ENCODE measurements at places on chromosomes 3 and 15.
A peak's percentile ranks its signal among the peaks of the same experiment; 100 is the strongest.

DNA sequence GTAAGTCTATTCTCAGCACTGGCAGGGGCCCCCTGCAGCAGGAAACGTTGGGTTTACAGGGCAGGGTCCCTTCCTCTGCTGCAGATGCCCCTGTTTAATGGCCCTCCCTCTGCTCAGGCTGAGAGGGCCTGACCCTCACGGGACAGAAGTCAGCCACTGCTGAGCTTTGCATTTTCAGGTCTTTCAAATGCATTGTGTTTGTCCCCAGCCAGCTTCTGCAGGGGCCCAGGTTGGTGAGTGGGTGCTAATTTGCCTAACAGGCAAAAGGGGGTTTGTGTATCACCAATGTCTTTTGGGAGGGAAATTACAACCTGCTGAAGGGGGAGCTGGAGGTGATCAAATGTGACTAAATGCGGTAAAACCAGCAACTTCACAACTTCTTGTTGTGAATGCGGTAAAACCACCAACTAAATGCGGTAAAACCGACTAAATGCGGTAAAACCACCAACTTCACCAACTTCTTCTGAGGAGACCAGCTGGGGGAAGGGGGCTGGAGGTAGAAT is 44.8 kb upstream of the UBE2E1 start:
- DNase-seq: no peak

DNA sequence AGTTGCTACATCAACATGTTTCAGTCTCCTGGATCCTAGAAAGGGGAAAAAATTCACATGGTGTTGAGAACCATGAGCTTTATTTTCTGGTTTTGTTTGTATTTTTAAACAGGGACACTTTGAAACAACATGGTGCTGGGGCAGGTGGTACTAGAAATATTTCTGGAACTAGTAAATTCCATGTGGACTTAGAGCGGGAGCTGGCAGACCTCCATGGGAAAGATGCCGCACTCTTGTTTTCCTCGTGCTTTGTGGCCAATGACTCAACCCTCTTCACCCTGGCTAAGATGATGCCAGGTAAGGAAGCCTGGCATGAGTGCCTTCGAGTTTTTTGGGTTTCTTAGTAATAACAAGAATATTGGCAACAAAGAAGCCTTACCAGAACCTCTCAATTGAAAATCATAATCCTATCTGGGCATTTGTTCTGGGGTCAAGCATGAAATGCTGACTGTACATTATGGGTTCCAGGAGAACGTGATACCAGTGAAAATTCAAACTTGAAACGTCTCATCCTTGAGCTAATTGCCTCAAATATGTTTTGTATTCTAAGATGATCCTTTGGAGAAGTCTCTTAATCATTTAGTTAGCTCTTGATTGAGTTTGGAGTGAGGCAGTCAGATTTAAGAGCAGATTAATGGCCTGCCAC is 7.9 kb downstream of the ALAS1 start:
- DNase-seq: no peak

GRCh38 chr3:31793821-31794220 is 187.2 kb downstream of the OSBPL10 start:
- no peak for DNase-seq

- no peak for DNase-seq
Measured at GRCh38 chr3:123809597-123809996, 74.5 kb downstream of the MYLK start.

GRCh38 chr3:154936196-154936595 is 143.9 kb upstream of the MME start:
- no peak for DNase-seq

DNA sequence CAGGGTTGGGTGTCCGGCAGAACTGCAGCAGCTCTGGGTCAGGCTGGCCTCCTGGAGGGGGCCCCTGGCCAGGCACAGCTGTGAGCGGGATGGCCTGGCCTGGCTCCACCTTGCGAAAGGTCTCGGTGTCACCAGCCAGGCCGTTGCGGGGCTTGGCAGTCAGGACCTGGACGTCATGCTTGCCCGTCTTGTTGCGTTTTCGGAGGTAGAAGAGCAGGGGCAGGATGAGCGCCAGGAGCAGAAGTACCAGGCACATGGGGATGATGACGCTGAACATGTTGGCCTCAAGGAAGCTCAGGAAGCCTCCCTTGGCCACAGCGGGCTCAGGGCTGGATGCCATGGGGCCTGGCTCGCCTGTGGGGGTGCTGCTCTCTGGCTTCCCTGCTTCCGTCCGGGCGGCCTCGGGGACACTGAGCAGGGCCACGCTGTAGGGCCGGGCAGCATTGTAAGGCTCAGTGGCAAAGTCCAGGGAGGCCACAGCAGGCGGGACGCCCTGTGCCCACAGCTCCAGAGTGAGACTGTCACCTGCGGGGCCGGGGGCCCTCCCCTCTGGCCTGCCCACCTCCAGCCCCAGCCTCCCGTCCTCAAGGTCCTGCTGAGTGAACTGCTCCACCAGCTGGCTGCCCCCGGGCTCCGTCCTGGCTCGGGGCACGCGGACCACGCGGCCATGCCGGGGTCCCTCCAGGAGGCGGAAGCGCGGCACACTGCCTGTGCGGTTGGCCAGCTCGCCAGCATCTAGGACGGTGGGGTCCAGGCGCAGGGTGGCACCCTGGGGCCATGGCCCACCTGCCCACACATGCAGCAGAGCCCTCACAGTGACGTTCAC is 28.1 kb downstream of the SNX33 start:
- DNase-seq: no peak

DNA sequence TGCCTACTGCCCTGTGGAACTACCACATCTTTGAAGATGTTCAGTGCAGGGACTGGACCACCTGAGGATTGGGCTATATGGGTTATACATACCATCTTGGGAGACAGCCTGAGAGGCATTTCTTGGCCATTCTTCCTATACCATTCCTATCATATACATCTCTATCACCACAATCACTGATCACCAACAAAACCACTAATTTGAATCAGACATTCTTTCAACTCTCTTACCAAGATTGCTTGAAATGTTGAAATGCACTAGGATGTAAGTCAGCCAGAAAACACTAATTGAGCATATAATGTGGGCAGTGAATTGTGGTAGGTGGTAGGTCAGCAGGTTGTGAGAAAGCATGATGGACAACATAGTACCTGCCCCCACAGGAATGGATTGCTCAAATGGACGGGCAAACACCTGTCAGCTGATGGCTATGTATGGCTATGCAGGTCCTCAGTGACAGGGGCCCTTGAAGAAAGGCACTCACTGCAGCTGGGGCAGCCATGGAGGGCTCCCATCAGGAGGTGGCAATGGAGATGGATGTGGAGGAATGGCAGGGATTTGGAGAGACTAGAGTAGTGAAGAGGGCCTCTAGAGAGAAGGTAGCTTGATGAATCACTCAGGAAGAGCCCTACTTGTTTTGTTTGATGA is 49.1 kb downstream of the AMOTL2 start:
- DNase-seq: no peak

DNA sequence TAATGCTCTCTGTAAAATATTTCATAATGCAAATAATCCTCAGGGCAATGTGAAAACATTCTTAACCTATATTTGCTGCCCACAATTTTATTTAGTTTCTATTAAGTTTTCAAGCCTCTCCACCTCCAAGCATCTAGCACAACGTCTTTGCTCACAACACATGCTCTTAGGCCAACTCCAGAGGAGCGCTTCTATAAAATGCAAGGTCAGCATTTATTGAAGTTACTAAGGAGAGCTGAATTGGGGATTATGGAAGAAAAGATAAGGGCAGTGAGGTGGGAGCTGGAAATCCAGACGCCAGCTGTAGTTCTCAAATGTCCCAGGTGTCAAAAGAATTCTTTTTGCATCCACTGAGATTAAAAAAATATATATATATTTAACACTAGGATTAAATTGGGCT is 996 bp downstream of the RABL3 start:
- DNase-seq: no peak

DNA sequence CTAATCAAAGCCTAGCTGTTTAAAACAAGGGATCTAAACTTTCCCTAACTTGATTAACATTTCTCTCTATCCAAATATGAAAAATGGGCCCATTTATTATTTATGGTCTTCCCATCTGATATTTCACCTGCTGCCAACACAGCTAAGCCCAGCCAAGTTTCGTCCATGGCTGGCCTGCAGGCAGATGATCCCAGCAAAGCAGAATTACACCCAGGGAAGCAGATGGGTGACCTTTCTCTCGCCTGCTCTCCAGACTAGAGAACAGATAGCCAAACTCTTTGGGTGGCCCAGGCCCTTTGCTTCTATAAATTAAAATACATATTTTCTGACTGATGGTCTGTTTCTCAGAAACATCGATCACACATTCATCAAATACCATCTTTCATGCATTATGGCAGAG is 1038.8 kb downstream of the AGBL1 start:
- no peak for DNase-seq

- DNase-seq: no peak
Measured at GRCh38 chr3:172262991-172263608, 185.2 kb downstream of the GHSR start.

GRCh38 chr3:17730318-17730967 is 12.0 kb downstream of the TBC1D5 start:
- DNase-seq: peak; percentile 69

GRCh38 chr3:13152826-13153710 is 79.8 kb upstream of the IQSEC1 start:
- no peak for DNase-seq

DNA sequence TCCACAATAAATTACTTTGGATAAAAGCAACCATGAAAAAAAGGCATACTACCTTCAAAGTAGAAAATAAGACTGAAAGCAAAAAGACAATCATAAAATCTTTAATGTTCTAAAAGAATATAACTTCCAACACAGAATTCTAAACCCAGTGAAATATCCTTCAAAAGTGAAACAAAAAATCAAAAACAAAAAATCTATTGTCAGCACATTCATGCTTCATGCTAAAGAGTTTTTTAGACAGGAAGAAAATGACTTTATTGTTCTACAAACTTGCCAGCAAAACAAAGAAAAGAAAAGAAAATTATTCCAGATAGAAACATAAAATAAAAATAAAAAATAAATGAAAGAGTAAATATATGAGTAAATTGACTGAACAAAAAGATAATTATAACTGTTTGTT is 134.9 kb downstream of the EFHB start:
- DNase-seq: no peak

DNA sequence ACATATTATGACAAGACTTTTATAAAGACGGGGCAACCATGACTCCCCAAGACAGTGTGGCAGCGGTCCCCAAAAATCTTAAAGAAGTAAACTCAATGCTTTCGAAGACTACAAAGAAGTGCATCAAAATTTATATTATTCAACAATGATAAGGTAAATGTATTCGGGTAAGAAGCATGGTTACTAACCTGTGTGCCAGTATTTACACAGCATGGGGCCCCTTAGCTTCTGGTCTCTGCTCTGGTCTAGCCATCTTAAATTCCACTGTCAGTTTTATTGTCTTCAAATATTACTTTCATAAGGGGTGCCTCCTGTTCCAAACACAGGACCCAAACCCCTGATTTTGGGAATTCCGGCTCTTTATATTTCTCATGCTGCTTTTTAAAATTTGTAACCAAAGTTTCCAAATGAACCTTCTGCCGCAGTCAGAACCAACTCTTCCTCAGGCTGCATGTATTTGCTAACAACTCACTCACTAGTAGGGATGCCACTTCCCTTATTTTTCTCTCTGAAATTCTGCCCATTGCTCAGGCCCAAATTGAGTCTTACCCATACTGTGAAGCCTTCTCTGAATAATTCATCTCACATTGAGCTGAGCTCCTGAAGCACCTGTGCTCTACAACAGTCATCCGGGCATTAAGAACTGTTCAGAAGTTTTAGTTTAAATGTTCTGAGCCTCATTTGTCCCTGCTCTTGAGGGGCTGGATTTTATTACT is 1.2 kb downstream of the TTC23 start:
- DNase-seq: no peak

- DNase-seq: no peak
Measured at GRCh38 chr3:139764069-139764905, 86.5 kb upstream of the NMNAT3 start.

- DNase-seq: no peak
Measured at GRCh38 chr3:59872128-59872527, 822.3 kb upstream of the CFAP20DC start.

DNA sequence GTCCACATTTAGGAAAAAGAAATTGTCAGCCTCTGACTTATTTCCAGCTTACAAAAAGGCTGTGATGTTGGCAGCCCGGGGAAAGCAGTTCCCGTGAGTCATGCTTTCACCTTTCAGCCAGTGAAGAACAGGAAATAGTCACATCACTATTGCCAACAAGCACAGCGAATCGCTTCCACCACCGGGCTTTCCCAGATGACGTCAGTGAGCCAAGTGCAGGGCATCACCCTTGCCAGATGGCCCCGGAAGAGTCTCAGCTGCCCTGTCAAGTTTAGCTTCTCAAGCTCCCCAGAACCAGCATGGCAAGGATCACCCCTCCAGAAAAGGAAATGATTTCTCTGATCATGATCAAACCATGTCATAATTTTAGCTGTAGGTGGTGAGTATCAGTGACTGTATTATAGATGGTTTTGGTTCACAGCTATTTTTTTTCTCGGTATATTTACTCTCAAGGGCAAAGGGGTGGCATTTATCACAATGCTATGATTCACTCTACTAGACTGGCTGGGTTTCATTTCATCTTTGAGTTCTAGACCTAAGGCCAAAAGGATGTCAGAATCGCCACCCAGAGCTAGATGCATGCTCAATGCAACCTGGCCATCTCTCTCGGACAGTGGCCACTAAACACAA is 32.9 kb downstream of the B3GNT5 start:
- no peak for DNase-seq

DNA sequence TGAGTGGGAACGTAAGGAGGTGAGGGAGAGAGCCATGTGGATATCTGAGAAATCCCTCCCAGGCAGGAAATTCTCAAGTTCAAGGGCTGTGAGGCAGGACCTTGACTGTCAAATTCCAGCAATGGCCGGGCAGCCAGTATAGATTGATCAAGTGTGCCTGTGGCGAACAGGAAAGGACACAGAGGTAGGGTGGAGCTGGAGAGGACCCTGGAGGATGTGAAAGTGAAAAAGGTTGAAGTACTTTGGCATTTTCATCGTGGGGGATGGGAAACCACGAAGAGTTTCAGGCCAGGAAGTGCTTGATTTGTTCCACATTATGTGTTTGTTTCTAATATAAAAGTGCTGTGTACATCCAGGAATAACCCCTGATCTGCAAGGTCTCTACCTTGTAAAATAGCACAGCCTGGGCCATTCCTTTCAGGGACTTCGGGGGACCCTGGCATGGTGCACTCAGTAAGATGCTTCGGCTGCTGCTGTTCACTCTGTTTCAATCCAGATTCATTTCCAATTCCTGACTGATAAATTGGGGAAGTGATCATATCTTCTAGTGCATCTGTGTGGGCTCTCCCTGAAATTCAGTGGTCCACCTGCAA is 156.6 kb downstream of the MCTP2 start:
- no peak for DNase-seq

Data from NCI-H187 treated with DMSO at 0.1 percent for 48 hours (cell line).